ENCODE measurements at places on chromosomes 6 and 20.

GRCh38 chr6:75079589-75079988 is 126.3 kb downstream of the COL12A1 start:
- no peak for DNase-seq

- DNase-seq: no peak
These were observed 1027.3 kb upstream of the CITED2 start for GRCh38 chr6:140401761-140402160.

DNA sequence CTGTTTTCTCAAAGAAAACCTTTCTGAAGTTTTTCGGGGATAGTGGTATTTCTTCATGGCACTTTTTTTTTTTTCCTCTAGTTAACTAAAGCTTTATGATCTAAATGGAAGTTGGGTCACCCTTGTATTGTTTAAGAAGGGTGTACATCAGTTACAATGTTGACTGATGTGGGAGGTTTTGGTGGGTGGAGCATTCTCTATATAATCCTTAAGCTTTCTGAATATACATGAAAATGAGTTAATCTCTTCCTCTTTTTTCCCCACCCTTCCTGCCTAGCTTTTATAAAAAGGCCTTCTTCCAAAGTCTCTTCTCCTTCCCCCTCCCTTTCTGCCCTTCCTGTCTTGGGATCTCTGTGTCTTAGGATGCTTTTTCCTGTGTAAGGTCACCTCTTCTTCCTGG is 47.2 kb downstream of the DHX35 start:
- DNase-seq: no peak

DNA sequence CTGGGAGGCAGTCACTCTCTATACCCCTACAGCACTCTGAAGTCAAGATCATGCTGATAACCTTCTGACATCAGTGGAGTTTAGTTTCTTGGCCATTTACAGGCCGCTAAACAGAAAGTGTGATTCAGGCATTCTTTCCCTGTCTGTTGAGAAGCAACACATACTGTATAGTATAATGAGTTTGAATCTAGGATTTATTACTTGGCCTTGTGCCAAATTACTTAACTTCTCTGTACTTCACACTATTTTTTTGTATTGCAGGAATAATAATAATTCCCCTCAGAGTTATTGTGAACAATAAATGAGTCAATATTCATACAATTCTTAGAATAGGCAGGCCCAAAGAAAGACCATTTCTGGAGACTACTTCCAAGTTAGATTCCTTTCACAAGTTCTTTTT is 4.1 kb downstream of the ZNF391 start:
- no peak for DNase-seq

GRCh38 chr6:160967833-160968232 is 23.7 kb upstream of the MAP3K4 start:
- DNase-seq: no peak

- DNase-seq: no peak
These were observed 34.8 kb downstream of the IYD start for GRCh38 chr6:150403458-150404246.

DNA sequence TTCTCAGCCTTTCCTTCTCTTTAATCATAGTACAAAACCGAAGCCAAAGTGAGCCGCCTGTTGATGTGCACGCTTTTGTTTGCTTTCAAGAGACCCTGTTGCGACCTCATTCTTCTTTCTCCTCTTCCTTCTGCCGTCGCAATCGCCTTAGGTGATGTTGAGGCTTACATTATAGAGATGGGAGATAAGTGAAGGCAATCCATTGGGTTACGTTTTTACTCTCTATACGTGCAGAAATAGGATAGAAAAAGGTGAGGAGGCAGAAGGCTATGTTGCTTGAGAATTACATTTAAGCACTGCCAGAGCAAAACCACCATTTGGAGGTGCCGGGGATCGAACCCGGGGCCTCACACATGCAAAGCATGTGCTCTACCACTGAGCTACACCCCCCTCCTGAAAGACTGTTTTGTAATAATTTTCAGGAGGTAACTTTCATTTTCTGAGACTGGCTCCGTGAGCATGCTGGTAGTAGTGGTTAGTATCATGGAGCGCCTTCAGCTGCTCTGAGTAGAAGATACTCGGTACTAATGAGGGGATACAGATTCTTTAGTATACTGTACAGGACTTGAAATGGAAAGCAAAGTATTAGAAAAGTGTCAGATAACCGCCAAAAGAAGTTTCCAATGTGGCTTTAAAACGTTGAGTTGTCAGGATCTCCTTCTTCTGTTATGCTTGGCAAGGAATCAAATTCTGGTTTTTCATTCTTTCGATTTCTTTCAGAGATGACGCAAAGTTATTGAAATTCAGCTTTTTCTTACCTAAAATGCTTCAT is 165.6 kb downstream of the TRIM27 start:
- peak; percentile 55 for DNase-seq

DNA sequence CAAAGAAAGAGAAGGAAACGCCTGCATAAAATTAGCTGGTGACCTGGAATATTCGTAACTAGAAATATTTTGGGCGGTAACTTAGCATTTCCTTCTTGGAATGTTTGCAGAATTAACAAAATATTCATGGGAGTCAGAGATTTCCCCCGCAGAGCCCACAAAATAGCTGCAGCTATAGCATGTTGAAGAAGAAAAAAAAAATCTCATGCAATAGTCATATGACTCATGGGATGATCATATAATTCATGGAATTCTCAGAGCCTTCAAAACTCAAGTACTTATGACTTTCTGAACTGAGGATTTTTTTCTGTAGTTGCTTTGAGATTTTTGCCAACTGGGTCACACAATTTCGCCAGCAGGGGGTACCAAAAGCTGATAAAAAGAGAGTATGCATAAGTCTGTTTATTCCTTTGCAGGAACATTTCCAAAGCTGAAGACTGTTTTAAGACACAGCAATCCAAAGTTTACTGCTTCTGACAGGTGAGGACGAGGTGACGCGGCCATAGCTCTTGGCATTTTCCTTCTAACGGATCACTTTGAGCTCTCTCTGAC is 586.0 kb upstream of the CHD6 start:
- no peak for DNase-seq

DNA sequence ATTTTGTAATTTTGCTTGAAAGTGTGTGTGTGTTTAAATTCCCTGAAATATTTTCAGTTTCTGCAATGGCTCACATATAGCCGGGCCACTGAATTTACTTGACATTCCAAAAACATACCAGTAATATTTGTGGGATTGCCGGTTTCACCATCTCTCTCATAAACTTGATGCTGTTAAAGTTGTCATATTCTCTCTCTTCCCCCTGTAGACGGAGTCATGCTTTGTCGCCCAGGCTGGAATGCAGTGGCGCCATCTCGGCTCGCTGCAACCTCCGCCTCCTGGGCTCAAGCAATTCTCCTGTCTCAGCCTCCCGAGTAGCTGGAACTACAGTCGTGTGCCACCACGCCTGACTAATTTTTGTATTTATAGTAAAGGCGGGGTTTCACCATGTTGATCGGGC is 122.1 kb downstream of the TIAM2 start:
- DNase-seq: no peak

GRCh38 chr6:111731456-111732195 is 125.9 kb upstream of the TRAF3IP2 start:
- no peak for DNase-seq

DNA sequence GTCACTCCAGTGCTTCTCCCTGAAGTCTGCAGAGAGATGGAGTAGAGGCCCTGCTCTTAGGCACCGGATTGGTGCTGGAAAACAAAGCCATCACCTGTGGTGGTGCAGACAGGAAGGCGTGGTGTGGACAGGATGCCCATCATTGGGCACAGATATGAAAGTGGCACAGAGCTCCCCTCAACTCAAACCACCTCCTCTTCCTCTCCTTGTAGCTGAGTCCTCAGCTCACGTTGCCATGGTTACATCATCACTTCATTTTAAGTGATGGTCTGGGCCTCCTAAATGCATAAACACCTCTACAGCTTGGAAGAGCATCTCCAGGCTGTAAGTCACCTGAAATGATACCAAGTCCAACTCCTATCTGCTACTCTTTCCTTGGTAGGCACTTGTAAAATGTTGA is 8.0 kb upstream of the RTF2 start:
- DNase-seq: no peak

GRCh38 chr6:781350-781961 is 88.5 kb upstream of the EXOC2 start:
- no peak for DNase-seq

- no peak for DNase-seq
These were observed 25.1 kb upstream of the LAMA2 start for GRCh38 chr6:128857806-128858205.

DNA sequence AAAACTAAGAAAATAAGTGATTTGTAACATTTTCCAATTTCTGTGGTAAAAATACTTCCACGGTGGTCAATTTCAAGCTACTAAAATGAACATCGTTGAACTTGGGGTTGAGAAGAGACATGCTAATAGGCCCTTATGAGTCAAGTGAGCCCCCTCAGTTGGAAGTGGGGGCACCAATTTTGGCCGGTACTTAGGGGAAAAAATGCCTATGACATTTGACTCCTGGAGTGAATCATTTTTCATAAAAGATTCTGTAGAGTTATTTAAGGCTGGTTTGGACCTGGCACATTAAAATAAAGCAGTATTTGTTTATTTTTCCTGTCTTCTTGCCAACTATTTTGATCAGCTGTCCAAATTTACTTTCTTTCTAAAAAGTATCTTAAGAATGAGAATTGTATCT is 32.4 kb upstream of the CAP2 start:
- DNase-seq: no peak

DNA sequence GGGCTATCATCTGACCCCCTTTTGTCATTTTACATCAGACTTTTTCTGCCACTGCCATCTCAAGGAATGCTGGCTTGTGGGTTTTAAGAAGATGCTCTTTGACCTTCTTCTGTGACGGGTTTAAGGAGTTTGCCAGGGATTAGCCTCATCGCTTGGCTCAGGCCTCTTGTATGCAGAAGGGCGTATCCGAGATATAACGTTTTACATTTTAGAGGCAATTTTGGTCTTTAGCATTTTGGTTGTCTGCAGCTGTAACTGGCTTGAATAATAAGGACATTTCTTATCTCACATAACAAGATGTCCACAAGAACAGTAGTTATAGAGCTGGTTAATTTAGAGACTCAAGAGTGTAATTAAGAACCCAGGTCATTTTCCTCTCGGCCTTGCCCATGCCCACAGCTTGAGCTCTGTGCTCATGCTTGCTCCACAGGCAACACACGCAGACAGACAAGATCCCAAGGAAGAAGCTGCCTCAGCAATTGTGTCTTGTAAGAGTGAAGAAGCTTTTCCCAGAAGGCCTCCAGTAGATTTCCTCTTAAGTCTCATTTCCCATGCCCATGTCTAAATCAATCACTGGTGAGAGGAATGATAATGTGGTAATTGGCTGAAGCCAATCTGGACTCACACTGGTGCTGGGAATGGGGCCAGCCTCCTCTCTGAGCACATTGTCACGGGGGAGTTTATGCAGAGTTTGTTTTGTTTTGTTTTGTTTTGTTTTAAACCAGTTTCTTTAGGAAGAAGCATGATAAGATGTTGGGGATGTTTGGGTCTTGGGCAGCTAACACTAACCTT is 36.8 kb downstream of the PTCHD4 start:
- no peak for DNase-seq

- DNase-seq: no peak
These were observed 41.4 kb downstream of the PKIB start for GRCh38 chr6:122651604-122652003.

GRCh38 chr6:47478233-47479139 is 897 bp downstream of the CD2AP start:
- no peak for DNase-seq

DNA sequence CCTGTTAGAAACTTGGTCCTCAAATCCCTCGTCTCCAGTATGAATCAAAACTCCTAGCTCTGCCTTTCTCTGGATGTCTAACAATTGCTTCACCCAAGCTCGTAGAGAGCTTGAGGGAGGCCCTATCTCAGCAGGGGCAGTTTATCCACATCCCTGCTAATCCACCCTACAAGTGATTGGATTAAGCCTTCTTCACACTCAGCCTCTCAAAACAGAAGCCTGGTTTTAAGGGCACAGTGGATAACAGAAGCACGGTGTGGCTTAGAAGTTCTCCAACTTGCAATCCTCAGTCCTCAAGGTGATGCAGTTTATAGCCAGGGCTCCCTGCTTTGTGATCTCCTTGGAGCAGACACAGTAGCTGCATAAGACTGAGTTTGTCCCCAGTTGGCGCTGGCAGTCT is 383.9 kb downstream of the KIF16B start:
- DNase-seq: no peak

GRCh38 chr6:142906945-142907470 is 38.0 kb downstream of the HIVEP2 start:
- DNase-seq: no peak

- DNase-seq: no peak
These were observed 162.3 kb upstream of the FBXL4 start for GRCh38 chr6:99110029-99110428.

GRCh38 chr6:151796842-151797530 is 10.5 kb upstream of the ESR1 start:
- DNase-seq: no peak

GRCh38 chr6:64527899-64528298 is 892.3 kb downstream of the PHF3 start:
- no peak for DNase-seq

DNA sequence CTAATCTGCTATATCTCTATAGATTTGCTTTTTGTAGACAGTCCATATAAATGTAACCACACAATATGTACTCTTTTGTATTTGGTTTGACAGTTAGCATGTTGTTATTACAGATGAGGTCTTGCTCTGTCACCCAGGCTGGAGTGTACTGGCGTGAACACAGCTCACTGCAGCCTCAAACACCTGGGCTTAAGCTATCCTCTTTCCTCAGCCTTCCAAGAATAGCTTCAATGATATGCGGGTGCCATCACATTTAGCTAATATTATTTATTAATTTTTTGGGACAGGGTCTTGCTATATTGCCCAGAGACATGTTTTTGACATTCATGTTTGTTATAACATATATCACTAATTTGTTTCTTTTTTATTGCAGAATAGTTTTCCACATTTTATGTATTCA is 10.8 kb downstream of the REPS1 start:
- no peak for DNase-seq

DNA sequence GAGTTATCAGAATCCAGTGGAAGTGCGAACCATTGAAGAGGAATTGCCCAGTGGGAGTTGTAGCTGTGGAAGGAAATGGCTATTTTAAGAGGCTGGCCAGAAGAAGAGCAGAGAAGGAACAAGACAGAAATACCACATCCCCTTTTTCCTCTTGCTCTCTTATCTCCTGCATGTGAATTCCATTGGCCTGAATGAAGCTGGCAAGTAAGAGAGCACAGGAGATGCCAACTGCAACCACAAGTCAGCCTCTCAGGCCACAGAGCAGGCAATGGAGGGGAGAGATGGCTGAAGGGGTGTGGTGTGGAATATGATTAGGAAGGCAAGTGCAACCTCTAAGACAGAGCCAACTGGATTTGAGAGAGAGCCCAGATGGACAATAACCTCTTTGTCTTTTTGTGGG is 362.7 kb upstream of the IMPG1 start:
- DNase-seq: no peak

GRCh38 chr6:18263418-18264218 is 712 bp downstream of the DEK start:
- DNase-seq: no peak

- no peak for DNase-seq
These were observed 34.7 kb upstream of the IRF4 start for GRCh38 chr6:356828-357251.
